ENCODE measurements at places on chromosomes 6 and 20.

- DNase-seq = no peak
These were observed 148.2 kb downstream of the PREX1 start for GRCh38 chr20:48679599-48679998.

- DNase-seq = no peak
These were observed 428.7 kb upstream of the SOX4 start for GRCh38 chr6:21164768-21165326.

- no peak for DNase-seq
These were observed 18.1 kb upstream of the CHRNA4 start for GRCh38 chr20:63379296-63379695.

DNA sequence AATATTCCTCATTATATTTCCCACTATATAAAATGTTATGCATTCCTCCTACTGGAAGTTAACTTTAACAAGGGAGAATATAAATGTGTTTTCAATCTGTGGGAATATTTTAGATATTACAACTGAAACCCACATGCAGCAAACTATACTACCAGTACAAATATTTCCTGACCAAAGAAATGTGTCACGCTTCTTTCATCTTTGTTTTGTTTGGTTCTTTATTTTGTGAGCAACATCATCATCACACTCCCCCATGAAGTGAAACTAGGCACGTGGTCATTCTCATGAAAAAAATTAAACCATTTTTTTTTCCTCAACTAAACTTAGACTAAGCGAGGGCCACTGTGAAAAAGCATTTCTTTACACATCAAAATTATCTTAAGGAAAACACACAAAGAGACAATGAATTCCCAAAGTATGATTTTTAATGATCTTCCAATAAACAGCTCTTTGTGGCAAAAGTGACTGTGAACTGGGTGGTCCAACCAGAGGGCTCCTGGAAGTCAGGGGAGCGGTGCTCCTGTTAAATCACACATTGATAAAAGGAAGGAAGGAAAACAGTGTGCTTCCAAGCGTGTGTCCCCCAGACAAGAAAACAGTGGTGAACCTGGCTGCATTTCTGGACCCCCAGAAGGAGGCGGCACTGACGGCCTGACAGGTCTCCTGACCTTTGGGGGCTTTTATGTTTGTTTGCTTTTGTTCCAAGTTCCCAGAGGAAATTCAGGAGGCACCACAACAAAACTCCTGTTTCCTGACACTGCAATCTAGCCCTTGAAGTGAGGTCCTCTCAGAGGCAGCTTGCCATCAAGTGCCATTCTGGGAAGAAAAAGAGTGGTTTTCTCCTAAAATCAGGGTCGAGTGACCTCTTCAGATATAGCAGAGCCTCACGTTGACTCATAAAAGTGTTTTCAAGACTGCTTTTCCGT lies 166.8 kb upstream of the FOXQ1 start:
- DNase-seq = peak; percentile 32

GRCh38 chr20:62898970-62899632 lies 27.2 kb downstream of the DIDO1 start:
- no peak for DNase-seq

DNA sequence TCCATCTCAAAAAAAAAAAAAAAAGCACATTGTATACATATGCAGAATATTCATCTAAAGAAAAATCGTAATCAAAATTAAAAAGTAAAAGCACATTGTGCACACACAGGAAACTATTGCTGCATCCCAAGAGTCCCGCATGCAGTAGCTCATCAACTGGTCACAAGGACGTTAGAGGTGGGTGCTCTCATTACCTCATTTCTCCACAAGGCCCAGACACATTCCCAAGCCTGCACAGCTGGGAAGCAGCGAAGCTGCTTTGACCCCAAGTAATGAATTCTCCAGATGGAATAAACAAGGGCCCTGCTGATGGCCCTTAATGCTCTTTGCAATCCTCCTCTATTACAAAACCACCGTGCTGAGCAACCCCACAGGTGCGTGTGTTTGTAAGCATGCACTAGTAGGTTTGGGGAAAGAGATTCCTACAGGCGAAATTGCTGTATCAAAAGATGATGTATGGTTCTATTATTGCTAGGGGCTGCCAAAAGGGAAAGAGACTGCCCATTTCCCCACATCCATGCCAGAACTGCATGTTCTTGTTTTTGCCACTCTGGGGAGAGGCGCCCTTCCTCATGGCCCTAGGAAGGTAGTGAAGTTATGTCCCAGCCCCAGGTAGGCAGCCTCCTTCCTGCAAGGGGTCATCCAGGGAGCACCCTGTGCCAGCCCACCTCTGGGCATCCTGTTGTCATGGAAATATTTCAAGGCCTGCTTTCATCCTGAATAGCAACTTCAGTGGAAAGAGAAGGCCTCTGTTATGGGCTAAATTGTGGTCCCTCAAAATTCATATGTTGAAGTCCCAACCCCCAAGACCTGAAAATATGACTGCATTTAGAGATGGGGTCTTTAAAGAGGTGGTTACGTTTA lies 34.6 kb upstream of the PTGIS start:
- DNase-seq = no peak

GRCh38 chr6:134291156-134291555 lies 26.8 kb downstream of the SGK1 start:
- DNase-seq = no peak

GRCh38 chr6:31350196-31351032 lies 6.6 kb downstream of the HLA-B start:
- no peak for DNase-seq

GRCh38 chr20:1489325-1489724 lies 1.9 kb downstream of the SIRPB2 start:
- no peak for DNase-seq
